ENCODE measurements at places on chromosomes 16 and 17.
A peak's percentile ranks its signal among the peaks of the same experiment; 100 is the strongest.

DNA sequence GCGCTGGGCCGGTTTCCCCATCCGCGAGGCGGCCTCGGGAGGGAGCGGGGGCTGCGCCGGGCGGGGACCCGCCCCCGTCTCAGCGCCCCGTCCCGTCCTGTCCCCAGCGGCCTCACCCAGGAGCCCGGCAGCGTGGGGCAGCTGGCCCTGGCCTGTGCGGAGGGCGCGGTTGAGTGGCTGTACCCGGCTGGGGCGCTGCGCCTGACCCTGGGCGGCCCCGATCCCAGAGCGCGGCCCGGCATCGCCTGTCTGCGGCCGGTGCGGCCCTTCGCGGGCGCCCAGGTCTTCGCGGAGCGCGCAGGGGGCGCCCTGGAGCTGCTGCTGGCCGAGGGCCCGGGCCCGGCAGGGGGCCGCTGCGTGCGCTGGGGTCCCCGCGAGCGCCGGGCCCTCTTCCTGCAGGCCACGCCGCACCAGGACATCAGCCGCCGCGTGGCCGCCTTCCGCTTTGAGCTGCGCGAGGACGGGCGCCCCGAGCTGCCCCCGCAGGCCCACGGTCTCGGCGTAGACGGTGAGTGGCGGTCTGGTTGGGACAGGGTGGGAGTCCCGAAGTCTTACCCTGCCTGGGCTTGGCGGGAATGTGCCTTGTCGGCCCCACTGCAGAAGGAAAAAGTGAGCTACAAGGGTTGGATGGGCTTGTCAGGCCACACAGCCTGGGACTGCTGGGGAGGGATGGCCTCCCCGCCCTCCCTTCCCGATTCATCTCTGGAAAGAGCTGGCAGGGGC is 720 bp downstream of the METRN start:
- no peak for DNase-seq

GRCh38 chr17:69551212-69552010 is 136.9 kb downstream of the MAP2K6 start:
- DNase-seq = no peak

DNA sequence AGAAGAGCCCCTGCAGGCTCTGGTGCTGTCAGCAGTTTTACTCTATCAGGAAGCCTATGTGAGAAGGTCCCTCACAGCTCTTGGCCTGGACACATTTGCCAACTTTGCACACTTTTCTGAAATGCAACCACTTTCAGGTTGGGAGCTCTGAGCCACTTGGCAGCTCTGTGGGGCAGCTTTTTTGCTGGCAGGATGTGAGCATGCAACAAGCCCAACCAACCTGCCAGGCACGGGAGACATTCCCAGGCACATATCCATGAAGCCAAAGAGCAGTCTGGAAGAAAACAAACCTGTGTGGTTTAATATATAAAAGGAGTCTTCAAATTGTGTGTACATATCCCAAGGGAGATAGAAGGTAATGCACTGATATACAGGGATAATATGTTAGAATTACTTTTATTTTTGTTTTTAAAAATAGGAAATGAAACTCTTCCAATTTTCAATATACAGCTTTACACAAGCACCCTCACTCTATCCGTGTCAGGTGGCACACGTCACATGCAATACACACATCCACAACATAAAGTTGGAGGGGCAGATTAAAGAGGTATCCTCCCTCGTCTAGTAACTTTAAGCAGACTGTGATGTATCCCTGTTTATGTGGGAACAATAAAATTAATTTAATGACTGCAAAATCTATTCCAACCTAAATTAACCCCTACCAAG is 57.4 kb upstream of the COX10 start:
- DNase-seq = no peak

- no peak for DNase-seq
Observed at GRCh38 chr17:74868251-74868907, 4.4 kb downstream of the FDXR start.

GRCh38 chr17:32356750-32357149 is 6.8 kb downstream of the ZNF207 start:
- no peak for DNase-seq

GRCh38 chr16:16828913-16829398 is 450.0 kb downstream of the NPIPA7 start:
- no peak for DNase-seq

DNA sequence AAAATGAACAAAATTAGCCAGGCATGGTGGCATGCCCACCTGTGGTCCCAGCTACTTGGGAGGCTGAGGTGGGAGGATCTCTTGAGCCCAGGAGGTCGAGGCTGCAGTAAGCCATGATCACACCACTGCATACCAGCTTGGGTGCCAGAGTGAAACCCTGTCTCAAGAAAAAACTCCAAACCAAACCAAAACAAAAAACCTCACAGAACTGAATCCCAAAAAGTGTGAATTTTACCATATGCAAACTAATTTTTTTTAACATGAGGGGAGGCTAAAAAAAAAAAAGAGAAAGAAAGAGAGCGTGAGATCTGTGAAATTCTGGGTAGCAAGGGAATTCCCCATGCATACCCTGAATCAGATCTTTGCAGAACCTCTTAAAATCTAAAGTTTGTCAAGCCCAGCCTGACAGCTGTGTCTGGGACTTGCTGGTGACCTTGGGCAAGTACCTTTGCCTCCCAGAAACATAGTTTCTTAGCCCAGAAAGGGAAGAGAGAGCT is 17.1 kb upstream of the CDH1 start:
- DNase-seq = no peak

GRCh38 chr16:82900559-82900958 is 273.8 kb downstream of the CDH13 start:
- no peak for DNase-seq

- no peak for DNase-seq
Observed at GRCh38 chr17:37305406-37305905, 70.3 kb upstream of the C17orf78 start.

DNA sequence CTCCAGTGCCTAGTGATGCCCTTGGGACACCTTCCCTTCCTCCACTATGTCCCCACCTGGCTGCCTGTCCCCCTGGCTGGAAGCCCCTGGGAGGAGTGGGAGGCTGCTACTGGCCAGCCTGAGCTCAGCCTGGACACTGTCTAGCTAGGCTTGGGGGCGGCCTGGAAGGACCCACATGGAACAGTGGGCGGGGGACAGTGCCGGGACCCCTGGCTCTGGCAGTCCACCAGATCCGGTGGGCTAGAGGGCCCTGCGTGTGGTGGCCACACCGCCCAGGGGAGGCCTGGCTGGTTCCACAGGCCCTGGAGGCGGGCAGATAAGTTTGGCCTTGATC is 388.0 kb upstream of the TNRC6C start:
- no peak for DNase-seq

GRCh38 chr16:59170099-59170712 is 436.1 kb upstream of the GOT2 start:
- no peak for DNase-seq

DNA sequence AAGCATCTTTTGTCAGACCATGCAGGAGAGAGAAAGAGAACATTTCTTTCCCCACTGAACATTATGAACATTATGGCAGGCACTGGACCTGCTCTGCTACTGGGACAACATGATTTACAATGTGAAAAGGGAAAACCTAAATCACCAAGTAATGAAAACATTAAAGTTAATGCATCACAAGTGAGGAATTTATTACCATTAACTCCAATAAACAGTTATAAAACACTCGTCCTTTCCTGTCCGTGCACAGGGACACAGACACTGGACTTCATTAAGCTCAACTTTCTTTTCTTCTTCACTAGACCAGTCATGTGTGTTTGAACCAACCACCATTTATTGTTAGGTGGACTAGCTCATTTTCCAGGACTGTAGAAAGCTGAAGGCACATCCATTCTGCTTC is 95.4 kb downstream of the SNX11 start:
- no peak for DNase-seq

DNA sequence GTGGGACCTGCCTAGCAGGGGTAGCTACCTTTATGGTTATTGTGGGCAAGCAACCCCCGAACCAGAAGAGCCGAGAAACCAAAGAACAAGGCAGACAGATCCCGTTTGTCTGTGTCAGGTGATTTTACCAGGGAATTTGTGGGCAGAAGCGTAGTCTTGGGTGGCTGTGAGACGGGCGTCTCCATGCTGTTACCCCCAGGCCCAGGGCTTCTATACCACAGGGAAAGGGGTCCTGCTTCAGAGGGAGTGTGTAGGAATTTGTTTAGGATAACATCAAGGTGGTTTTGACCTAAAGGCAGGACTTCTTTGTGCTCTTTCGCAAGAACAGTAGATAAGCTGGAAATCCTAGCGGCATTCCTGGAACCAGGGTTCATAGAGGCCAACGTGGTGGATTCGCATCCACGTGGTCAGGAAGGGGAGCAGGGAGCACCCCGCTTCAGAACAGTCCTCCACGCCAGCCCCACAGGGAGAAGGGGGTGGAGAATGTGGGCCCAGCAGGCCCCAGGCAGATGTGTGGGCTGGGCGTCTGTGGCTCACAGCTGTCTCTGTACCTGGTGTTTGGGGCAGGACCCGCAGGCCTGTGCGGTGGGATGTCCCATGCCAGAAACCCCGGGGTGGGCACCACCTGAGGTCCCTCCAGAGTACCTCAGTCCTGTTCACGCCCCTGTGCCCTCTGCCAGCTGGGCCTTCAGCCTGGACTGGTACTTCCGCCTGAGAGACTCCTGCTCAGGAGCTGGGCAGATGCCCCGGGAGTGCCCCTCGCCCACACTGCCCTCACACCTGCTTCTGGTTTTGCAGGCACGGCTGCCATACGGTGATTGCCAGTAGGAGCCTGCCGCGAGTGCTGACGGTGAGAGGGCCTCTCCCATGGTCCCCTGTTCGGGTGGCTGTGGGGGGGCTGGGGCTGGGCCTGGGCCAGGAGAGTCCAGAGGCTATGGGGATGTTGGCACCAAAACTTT is 4.1 kb downstream of the DECR2 start:
- DNase-seq = no peak

GRCh38 chr17:78747488-78747887 is 34.6 kb downstream of the CYTH1 start:
- DNase-seq = no peak

GRCh38 chr16:81413245-81413990 is 31.2 kb upstream of the CMIP start:
- no peak for DNase-seq

DNA sequence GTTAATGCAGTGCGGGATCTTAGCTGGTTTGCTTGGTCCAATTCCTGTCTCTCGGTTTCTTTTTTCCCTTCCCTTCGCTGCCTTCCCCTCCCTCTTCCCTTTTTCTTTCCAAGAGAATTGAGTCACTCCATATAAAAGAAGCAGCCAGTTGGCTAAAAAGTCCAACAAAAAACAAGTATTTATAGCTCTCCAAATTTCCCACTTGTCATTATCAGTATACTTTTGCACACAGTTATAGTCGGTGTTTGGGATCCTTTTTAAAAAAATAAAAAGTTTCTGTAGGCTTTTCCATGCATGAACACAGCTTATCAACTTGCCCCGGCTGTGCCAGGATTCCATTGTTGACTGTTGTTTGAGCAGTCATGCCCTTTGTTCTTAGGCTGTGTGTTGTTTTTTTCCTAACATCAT is 24.9 kb downstream of the HMOX2 start:
- no peak for DNase-seq

DNA sequence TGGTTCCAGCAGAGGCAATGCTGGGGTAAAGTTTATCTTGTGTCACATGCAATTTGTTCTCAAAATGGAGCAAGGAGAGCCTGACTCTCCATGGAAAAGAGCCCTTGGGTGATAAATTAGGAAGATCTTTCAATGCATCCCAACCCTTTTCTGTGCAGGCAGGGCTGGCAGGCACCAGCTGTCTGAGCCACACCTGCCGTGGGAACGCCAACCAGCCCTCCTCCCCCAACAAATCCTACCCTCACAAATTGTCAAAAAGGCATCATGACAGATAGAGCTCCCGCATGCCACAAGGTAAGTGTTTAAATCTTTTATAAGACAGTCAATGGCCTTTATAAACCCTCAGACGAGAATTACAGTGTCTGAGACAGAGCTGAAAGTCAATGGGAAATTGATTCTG is 418.5 kb upstream of the CDH5 start:
- DNase-seq = no peak

DNA sequence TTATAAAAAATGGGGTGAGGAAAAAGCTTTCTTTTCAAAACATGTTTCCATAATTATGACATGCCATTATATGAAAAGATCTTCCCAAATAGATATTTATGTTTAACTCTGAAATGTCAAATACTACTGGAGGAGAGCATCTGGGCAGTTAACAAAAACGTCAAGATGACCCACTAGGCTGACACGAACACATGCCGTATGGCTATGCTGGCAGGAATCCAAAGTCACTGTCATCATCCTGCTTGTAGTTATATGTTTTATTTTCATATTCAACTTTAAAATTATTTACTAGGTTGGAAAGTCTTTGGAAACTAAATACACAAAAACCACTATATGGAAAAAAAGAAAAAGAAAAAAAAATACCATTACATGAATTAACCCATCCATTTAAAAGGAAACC is 27.3 kb downstream of the ANKFY1 start:
- no peak for DNase-seq

DNA sequence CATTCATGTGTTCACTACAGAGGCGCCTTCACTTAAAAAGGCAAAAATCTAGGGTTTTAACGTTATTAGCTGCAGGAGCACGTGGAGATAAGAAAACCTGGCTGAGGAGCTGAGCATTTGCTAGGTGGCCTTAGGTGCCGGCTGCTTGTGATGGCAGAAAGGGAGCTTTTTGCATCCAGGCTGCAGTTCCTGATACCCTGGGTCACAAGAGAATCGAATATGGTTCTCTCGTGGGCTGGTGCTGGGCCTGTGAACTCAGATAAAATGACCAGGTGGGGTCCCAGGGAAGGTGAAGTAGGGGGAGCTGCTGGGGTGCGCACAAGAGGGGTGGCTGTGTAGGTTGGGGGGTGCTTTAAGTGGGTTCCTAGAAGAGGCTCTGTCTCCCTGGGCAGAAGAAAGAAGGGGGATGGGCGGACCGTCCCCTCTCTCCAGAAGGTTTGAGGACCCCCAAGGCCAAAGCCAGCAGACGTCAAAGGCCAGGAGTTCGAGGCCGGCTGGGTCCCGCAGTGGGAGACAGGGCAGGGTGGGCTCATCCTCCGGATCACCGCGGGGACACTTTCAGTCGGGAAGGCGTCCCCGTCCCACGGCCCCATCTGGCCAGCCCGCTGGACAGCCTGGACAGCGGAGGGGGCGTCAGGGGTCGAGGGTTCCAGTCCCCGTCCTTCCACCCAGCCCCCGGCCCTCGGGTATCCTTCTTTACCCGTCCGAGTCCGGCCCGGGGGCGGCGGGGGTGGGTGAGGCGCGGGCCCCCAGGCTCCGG is 740 bp upstream of the CMIP start:
- peak; percentile 26 for DNase-seq

DNA sequence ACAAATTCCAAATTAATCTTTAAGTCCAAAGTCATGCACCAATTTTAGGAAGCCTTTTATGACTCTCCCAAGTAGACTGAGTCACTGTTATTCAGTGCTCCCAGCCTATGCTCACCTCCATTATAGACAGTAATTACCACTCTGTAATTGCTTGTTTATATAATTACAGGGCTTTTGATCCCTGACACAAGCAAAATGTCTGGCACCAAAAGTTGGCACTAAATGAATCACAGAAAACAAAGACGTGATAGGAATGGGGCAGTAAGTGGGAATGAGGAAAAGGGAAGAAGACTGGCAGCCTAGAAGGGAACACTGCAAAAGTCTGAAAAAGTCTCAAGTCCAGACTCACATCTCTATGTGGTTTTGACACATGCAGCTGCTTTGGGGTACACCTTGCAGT is 94.1 kb downstream of the SLC39A11 start:
- no peak for DNase-seq
